KBM-7 (cell line): ENCODE measurements at places on chromosomes 5 and 9.
A peak's percentile ranks its signal among the peaks of the same experiment; 100 is the strongest.

DNA sequence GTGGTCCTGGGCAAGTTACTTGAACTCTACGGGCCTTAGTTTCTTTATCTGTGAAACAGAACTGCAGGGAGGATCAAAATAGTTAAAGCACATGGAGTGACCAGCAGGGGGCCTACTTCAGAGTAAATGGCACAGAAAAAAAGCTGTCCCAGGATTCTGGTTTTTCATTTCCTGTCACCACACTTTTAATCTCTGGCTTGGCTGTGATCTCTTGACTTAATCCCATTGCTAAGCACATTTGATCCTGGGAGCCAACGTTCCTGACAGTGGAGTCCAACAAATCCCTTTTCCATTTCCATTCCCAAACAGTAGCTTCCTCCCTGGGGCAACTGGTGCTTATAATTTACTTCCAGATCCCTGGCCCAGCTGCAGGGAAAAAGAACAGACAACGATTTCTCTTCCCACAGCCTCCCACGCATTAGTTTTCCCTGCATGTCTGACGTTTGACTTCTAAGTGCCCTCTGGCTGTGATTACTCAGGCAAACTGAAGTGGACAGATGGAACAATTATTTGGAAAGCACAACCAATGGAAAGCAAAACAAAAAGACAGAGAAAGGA, 136.5 kb upstream of the STK32A start:
- peak; percentile 25 for DNase-seq

DNA sequence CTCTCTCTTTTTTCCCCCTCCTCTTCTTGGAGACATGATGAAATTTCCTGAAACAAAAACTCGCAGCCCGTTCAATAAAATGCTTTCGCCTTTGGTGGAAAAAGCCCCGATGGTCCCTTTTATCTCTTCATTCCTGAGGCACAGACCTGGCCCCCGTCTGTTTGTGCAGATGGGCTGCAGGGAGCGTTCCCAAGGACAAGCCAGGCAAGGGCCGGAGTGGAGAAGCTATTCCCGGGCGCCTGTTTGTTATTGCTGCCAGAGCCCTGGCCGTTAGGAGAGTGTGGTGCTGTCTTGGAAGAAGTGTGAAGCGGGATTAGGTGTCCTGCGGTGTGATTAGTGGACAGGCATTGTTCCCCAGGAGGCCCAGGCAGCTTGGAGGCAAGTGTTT, 71.9 kb downstream of the SMIM23 start:
- no peak for DNase-seq

DNA sequence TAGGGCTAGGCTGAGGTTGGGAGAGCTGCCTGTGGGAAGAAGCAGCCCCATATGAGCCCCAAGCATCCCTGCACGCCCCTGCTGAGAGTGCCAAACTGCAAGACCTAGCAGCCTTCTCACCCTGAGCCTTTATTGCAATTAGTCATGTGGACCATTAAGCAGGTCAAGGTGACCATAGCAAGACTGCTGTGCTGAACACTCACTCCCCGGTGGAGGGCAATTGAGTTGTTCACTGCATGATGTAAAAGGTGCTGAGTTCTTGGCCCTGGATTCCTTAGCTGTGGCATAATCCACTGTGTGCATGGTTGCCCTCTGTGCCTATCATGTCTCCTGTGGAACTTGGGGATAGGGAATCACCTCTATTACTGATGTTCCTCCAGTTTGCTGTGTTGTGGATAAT, 131.1 kb downstream of the FOXD1 start:
- no peak for DNase-seq

- DNase-seq: no peak
These were observed 159.8 kb upstream of the KLF9 start for GRCh38 chr9:70574151-70574837.
